ENCODE measurements at places on chromosomes 7 and 10. TPM values are rescaled to one million over a fixed set of nuclear protein-coding genes. Genes with fewer than 3 reads are reported as not detected.

DNA sequence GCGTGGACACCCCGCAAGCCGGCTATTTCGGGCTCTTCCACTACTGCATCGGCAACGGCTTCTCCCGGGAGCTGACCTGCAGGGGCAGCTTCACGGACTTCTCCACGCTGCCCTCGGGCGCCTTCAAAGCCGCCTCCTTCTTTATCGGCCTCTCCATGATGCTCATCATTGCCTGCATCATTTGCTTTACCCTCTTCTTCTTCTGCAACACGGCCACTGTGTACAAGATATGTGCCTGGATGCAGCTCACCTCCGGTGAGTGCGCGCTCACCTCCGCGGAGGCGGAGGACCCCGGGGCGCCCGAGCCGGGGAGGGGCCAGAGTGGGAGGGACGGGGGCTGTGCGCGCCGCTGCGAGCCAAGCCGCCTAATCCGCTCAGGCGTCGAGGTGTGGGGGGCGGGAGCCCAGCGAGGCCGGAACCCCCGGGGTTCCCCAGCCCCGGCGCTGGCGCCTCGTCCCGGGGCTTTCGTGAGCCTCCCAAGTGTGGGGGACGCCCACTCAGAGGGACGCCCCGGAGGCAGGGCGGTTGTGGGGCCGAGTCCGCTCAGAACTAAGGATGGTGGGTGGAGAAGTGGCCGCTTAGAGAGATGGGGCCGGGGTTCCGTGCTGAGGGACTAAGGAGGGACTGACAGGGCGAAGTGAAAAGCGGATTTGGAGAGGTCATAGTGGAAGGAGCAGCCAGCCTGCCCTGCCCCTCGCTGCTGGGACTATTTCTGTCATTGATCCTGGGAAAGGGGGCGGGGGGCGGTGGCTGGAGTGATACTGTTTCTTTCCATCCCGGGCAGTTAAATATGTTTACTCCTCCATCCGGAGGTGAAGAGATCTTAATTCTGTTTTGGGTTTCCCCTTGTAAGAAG is 795 bp downstream of the LHFPL3 start:
- no peak for DNase-seq

DNA sequence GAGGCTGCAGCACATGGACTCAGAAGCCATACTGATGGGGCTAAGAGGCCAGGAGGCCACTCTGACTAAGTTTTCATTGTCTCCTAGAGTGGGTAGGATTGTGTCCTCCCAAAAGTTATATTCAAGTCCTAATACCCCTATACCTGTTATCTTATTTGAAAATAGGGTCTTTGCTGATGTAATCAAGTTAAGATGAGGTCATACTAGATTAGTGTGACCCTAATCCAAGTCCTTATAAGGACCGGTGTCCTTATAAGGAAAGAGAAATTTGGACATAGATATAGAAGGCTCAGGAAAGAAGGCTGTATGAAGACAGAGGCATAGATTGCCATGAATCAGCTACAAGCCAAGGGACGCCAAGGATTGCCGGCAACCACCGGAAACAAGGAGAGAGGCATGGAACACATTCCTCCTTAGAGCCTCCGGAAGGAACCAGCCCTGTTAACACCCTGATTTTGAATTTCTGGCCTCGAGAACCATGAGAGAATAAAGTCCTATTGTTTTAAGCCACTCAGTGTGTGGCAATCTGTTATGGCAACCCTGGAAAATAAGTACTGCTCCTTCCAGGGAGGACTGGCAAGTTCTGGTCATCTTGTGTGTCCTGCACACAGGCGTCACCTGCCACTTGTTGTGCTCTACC is 157.0 kb downstream of the EMX2 start:
- peak; percentile 42 for DNase-seq

DNA sequence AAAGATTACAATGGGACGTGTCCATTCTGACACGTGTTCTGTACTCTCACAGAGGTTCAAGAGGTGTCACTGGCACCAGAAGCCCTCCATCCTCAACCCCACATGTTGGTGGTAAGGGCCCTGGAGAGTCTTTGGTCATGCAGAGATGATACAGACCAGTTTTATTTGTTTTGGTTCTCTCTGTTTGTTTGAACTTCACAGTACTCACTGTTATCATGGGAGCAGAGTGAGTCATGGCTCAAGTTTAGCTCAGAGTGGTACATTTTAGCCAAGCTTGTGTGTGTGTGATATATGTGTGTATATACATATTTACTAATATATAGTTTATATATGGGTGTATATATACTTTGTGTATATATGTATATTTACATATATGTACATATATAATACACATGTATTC is 935.6 kb downstream of the GRID1 start:
- DNase-seq: no peak

- peak; percentile 25 for DNase-seq
These were observed 57.0 kb downstream of the CDC123 start for GRCh38 chr10:12252882-12253546.

- DNase-seq: no peak
These were observed 1093.0 kb downstream of the GATA3 start for GRCh38 chr10:9147475-9147874.

The CDHR1 gene
- not detected for total RNA-seq

The ANKRD22 gene
- total RNA-seq: not detected

DNA sequence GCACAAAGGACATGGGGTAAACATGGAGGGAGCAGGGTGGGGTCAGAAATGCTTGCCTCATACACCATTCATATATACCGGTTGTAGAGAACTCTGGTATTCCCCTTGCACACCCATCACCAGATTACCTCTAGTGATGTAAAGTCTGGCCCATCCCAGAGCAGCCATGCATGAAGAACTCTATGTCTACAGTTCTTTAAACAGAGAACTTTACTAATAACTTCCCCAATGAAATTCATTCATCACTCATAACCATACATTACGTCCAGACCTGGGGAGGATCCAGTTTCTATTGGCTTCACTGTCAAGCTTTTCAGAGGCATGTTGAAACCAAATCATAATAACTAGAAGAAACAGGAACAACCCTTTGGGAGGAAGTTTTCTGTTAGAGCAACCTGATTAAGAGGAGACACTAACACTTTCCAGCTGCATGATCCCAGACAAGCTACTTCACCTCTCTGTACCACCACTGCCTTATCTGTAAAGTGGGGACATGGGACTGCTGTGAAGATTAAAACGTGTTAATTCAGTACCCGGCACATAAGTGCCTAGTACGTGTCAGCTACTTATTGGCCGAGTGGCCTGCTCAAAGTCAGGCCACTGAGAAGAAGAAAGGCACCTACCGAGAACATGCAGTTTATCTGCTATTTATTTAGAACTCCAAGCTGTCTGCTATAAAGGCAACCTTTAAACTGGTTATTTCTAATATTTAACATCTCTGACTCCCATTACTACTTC is 59.7 kb downstream of the IGF2BP3 start:
- no peak for DNase-seq

All from SK-MEL-5 (cell line).